ENCODE measurements at places on chromosomes 5 and 9.
A peak's percentile ranks its signal among the peaks of the same experiment; 100 is the strongest.

DNA sequence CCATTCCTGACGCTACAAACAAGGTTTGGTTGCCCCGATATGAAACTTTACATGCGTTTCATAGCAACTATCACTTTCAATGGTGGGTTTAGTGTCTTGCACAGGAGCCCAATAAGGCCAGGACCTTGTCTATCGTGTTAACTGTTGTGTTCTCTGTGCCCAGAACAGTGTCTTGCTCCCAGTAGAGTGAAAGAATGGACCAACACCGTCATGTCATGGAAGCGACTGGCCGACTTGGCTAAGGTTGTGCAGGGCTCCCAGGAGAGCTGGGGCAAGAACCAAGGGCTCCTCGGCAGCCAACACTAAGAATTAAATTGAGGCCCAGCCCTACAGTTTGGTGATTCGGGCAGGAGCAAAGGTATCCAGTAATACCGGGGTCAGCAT lies 498 bp upstream of the ARHGEF37 start:
- peak overlapping the region; percentile 87 for H3K27ac ChIP-seq
- no peak for DNase-seq
- H3K4me1 ChIP-seq, result peaks cover 35% of the 10 kb centered on the region
- H3K27me3 ChIP-seq, result no peaks in the 10 kb centered on the region

- H3K27ac ChIP-seq, result peak overlapping the region; percentile 92
- no peaks in the 10 kb centered on the region for H3K36me3 ChIP-seq
- H3K27me3 ChIP-seq, result no peaks in the 10 kb centered on the region
- no peak for DNase-seq
- H3K4me3 ChIP-seq, result peak overlapping the region; percentile 92
Measured at GRCh38 chr5:150625831-150626746, 14.4 kb upstream of the SYNPO start.

- peak; percentile 65 for DNase-seq
- H3K36me3 ChIP-seq, result no peaks in the 10 kb centered on the region
- H3K27me3 ChIP-seq, result no peaks in the 10 kb centered on the region
- peaks cover 9% of the 10 kb centered on the region for H3K4me1 ChIP-seq
- H3K4me3 ChIP-seq, result no peak overlapping the region
- H3K27ac ChIP-seq, result no peak overlapping the region
Measured at GRCh38 chr5:32489791-32490562, 45.4 kb upstream of the ZFR start.

GRCh38 chr5:52987711-52988331 lies 1.3 kb upstream of the ITGA2 start:
- peaks cover 13% of the 10 kb centered on the region for H3K4me1 ChIP-seq
- H3K27me3 ChIP-seq, result no peaks in the 10 kb centered on the region
- H3K27ac ChIP-seq, result no peak overlapping the region
- no peak for DNase-seq
- H3K36me3 ChIP-seq, result no peaks in the 10 kb centered on the region
- H3K4me3 ChIP-seq, result no peak overlapping the region

DNA sequence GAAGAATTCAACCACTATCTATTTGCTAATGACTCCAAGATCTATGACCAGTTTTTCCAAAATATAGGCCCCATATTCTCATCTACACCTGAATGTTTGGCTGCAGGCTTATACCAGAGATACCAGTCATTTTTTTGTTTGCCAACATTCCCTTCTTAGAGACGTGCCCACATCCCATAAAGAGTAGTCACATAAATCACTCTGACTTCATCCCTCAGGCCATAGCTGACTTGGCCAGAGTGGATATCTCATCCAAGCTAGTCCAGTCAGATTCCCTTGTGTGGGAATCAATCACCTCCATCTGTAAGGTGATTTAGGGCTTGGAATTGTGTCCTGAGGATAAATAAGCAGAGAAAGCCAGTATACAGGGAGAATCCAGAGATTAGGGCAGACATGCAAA lies 124.3 kb upstream of the SLC24A2 start:
- no peak overlapping the region for H3K27ac ChIP-seq
- H3K27me3 ChIP-seq, result no peaks in the 10 kb centered on the region
- no peaks in the 10 kb centered on the region for H3K36me3 ChIP-seq
- no peak overlapping the region for H3K4me3 ChIP-seq
- DNase-seq, result no peak

DNA sequence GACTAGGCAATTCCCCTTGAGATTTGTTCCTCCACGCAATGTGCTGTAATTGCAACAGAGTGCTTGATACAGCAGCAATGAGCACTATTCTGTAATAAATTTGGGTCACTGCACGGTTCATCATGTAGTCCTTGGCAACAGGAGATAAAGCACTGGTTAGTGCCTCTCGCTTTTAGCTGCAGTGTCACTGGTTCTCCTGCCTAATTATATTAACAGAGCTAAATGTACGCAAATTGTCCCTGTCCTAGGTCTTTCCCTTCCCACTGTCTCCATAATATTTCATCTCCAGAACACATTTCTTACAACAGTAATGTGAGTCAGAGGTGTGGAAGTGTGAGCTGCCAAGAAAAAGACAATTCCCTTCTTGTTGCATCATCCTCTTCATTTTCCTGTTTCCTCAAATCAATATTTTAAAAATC lies 553.1 kb downstream of the ZNF608 start:
- no peaks in the 10 kb centered on the region for H3K27me3 ChIP-seq
- H3K4me1 ChIP-seq, result no peaks in the 10 kb centered on the region
- no peak overlapping the region for H3K27ac ChIP-seq

DNA sequence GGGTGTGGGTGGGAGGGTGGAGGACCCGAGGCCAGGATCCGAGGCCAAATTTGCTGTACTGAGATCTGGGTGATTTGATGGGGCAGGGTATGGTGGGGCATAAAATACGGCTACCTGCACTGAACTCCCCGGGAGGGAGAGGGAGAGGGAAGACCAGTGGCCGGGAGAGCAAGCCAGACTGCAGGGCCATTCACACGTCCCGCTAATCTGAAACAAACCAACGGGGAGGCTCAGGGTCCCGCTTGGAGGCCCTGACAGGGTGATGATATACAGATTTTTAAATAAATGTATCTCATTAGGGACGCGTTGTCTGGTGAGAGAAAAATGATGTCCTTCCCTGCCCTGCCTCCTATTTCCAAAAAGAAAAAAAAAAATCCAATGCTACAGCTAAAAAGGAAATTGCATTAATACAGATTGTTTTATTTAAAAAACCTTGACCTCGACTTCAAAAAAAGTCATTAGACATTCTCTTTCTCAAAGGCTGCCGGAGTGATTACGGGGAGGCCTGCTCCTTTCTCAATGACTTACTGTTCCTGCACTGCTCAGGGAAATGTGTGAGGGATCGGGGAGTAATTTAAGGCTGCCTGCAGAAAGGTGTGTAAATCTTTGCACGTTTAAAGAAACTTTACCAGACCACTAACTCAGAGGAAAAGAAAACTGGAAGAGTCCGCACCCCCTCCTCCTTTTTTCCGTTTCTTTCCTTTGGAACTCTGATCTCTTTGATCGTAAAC lies 11.5 kb upstream of the PRRX2 start:
- no peaks in the 10 kb centered on the region for H3K4me1 ChIP-seq
- no peaks in the 10 kb centered on the region for H3K36me3 ChIP-seq
- H3K27me3 ChIP-seq, result peaks cover 5% of the 10 kb centered on the region
- H3K4me3 ChIP-seq, result no peak overlapping the region

DNA sequence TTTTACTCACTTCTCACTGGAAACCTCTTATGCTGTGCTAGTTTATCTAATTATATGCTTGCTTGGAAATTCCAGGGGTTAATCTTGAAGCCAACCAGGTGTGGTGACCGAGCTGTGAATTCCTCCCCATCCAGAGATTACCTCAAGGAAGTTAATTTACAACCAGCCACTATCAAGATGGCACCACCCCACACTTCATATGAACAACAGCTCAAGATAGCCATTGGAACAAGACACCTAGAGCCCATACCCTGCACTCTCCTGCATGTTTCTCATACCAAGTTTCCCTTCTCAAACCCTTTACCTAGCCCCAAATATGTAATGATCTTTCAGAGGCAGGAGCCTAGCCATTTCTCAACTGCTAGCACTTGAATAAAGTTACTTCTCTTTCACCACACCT lies 2156.9 kb upstream of the C9orf72 start:
- H3K27me3 ChIP-seq, result no peaks in the 10 kb centered on the region
- no peak overlapping the region for H3K27ac ChIP-seq
- H3K4me1 ChIP-seq, result no peaks in the 10 kb centered on the region
- H3K4me3 ChIP-seq, result no peak overlapping the region
- no peaks in the 10 kb centered on the region for H3K36me3 ChIP-seq

DNA sequence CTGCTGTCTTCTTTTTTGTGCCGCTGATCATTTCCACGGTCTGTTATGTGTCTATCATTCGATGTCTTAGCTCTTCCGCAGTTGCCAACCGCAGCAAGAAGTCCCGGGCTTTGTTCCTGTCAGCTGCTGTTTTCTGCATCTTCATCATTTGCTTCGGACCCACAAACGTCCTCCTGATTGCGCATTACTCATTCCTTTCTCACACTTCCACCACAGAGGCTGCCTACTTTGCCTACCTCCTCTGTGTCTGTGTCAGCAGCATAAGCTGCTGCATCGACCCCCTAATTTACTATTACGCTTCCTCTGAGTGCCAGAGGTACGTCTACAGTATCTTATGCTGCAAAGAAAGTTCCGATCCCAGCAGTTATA lies 17.1 kb downstream of the F2R start:
- H3K27ac ChIP-seq, result peak overlapping the region; percentile 20
- no peak for DNase-seq
- no peaks in the 10 kb centered on the region for H3K4me1 ChIP-seq
- no peak overlapping the region for H3K4me3 ChIP-seq

GRCh38 chr5:7802855-7803254 lies 48.1 kb downstream of the CFAP90 start:
- H3K27ac ChIP-seq, result no peak overlapping the region
- no peak for DNase-seq
- no peaks in the 10 kb centered on the region for H3K27me3 ChIP-seq
- H3K36me3 ChIP-seq, result no peaks in the 10 kb centered on the region
- no peaks in the 10 kb centered on the region for H3K4me1 ChIP-seq
- no peak overlapping the region for H3K4me3 ChIP-seq

DNA sequence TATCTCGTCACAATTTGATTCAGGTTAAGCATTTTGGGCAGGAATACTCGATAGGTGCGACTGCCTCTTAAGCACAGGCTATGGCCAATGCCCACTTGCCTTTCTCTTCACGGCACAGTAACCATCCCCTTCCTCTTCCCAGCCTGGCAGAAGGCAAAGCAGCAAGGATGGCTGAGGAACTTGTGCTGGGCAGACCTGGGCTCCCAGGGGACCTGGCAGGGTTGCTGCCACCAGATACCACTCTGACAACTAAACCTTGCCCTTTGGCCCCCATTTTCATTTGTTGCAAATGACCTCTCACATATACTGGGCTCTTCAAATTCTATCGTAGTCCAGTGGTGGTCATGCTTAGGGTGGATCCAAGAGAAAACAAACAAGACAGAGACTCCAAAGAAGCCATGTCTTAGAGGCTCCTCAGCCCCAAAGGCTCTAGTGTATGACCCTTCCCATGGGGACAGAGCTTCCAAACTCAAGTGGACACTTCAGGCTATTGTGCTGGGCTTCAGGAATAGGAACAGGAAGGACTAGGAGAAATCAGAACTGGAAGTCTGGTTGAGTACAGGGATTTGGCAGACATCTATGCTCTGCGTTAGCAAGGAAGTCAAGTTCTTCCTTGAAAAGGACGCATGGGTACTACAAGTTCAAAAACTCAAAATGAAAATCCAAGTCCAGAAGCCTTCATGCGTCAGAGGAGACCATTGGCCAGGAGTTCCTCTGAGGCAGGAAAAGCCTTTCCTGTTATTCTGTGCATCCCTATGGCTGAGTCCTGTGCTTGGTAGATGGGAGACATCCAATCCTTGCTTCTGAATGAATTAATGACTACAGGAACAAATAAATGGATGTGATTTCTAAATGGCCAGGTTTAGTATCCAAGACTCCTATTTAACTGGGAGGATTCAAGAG lies 64.6 kb upstream of the PLPP1 start:
- no peaks in the 10 kb centered on the region for H3K27me3 ChIP-seq
- peak overlapping the region; percentile 86 for H3K27ac ChIP-seq
- no peaks in the 10 kb centered on the region for H3K36me3 ChIP-seq
- no peak overlapping the region for H3K4me3 ChIP-seq

All from lower lobe of right lung (tissue), 2 donors.